ENCODE measurements at places on chromosomes 3 and 15. TPM values are rescaled to one million over a fixed set of nuclear protein-coding genes. Genes with fewer than 3 reads are reported as not detected.

Gene COMMD2
- total RNA-seq = 34.4 TPM

Gene KNG1
- total RNA-seq = not detected

Gene ZNF717
- 11.6 TPM for total RNA-seq

Gene ERICH6
- 0.18 TPM for total RNA-seq

Gene EIF3J
- 61.7 TPM for total RNA-seq

Gene C3orf20
- 0.30 TPM for total RNA-seq

Gene CHAC1
- 5.3 TPM for total RNA-seq

Gene TRIP4
- total RNA-seq = 26.0 TPM

Gene HTR3E
- not detected for total RNA-seq

Gene ZMYND10
- 0.68 TPM for total RNA-seq

Gene LMAN1L
- 0.30 TPM for total RNA-seq

Gene LAMB2
- total RNA-seq = 362 TPM

Gene CCR3
- 0.29 TPM for total RNA-seq

Gene SLC28A2
- total RNA-seq = not detected

Gene ILDR1
- not detected for total RNA-seq

Measured in aorta (tissue), 5 donors.